ENCODE measurements at places on chromosomes 4 and X. TPM values are rescaled to one million over a fixed set of nuclear protein-coding genes. Genes with fewer than 3 reads are reported as not detected.

- no peaks in the 10 kb centered on the region for H3K27me3 ChIP-seq
- no peaks in the 10 kb centered on the region for H3K4me1 ChIP-seq
- no peaks in the 10 kb centered on the region for H3K36me3 ChIP-seq
- DNase-seq = no peak
- no peak overlapping the region for H3K27ac ChIP-seq
- no peak overlapping the region for H3K4me3 ChIP-seq
These were observed 811.6 kb downstream of the GLUD2 start for GRCh38 chrX:121858867-121859647.

GRCh38 chrX:21975812-21976211, 35.3 kb downstream of the SMS start:
- no peak for DNase-seq
- H3K27me3 ChIP-seq = no peaks in the 10 kb centered on the region
- H3K27ac ChIP-seq = no peak overlapping the region
- H3K36me3 ChIP-seq = peaks cover 3% of the 10 kb centered on the region
- no peak overlapping the region for H3K4me3 ChIP-seq

Gene DRD5
- total RNA-seq = 2.2 TPM

GRCh38 chr4:142960867-142961644, 115.0 kb upstream of the INPP4B start:
- no peak overlapping the region for H3K4me3 ChIP-seq
- no peaks in the 10 kb centered on the region for H3K36me3 ChIP-seq
- no peaks in the 10 kb centered on the region for H3K4me1 ChIP-seq

Gene CSAG1
- 0.33 TPM for total RNA-seq

- H3K36me3 ChIP-seq = no peaks in the 10 kb centered on the region
- H3K4me1 ChIP-seq = no peaks in the 10 kb centered on the region
- H3K27me3 ChIP-seq = no peaks in the 10 kb centered on the region
- no peak for DNase-seq
- H3K27ac ChIP-seq = no peak overlapping the region
These were observed 52.6 kb upstream of the DCTD start for GRCh38 chr4:182969651-182970279.

- no peak overlapping the region for H3K4me3 ChIP-seq
- H3K27ac ChIP-seq = no peak overlapping the region
- no peaks in the 10 kb centered on the region for H3K27me3 ChIP-seq
These were observed 8.2 kb downstream of the ELOVL6 start for GRCh38 chr4:110190249-110190648.

- no peaks in the 10 kb centered on the region for H3K36me3 ChIP-seq
- DNase-seq = no peak
- no peak overlapping the region for H3K4me3 ChIP-seq
- H3K4me1 ChIP-seq = peaks cover 24% of the 10 kb centered on the region
- peak overlapping the region; percentile 73 for H3K27ac ChIP-seq
These were observed 148.1 kb downstream of the NWD2 start for GRCh38 chr4:37392521-37393255.

Gene MAGEE2
- total RNA-seq = 1.8 TPM

GRCh38 chrX:47169726-47170515, 23.7 kb upstream of the UBA1 start:
- H3K36me3 ChIP-seq = peaks cover 60% of the 10 kb centered on the region
- H3K27ac ChIP-seq = no peak overlapping the region
- H3K4me3 ChIP-seq = no peak overlapping the region

- no peaks in the 10 kb centered on the region for H3K4me1 ChIP-seq
- no peak overlapping the region for H3K27ac ChIP-seq
- no peaks in the 10 kb centered on the region for H3K27me3 ChIP-seq
- DNase-seq = no peak
These were observed 71.2 kb downstream of the JADE1 start for GRCh38 chr4:128880662-128881061.

DNA sequence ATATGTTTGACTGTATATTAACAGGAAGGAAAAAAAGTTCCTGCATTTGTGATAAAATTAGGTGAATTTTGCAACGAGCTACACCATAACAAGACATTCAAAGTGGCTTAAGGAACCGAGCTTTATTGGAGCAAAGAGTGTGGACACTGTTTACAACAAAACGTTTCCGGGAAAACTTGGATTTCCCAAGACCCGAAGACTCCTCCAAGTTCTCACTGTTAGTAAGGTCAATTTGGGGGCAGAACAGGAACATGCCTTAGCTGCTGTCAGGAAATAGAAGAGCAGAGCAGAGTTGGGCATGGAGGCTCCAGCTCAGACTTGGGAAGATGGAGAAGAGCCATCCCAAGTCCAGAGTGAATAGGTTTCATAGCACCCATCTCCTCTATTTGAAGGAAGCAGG, 16.5 kb downstream of the ADH6 start:
- no peaks in the 10 kb centered on the region for H3K27me3 ChIP-seq
- DNase-seq = no peak
- H3K27ac ChIP-seq = no peak overlapping the region
- H3K36me3 ChIP-seq = no peaks in the 10 kb centered on the region
- no peaks in the 10 kb centered on the region for H3K4me1 ChIP-seq
- no peak overlapping the region for H3K4me3 ChIP-seq

Gene NAP1L2
- 57.0 TPM for total RNA-seq

Gene KCTD8
- 4.1 TPM for total RNA-seq

- DNase-seq = no peak
- H3K4me3 ChIP-seq = no peak overlapping the region
- peak overlapping the region; percentile 60 for H3K27ac ChIP-seq
- no peaks in the 10 kb centered on the region for H3K36me3 ChIP-seq
These were observed 189.9 kb downstream of the PTTG2 start for GRCh38 chr4:38149997-38150671.

Gene PASD1
- 0.10 TPM for total RNA-seq

Gene SLIT2
- 64.1 TPM for total RNA-seq

GRCh38 chr4:71769434-71769833, 14.4 kb downstream of the GC start:
- no peaks in the 10 kb centered on the region for H3K4me1 ChIP-seq
- H3K4me3 ChIP-seq = no peak overlapping the region
- H3K36me3 ChIP-seq = no peaks in the 10 kb centered on the region
- H3K27ac ChIP-seq = no peak overlapping the region
- no peak for DNase-seq

Gene NAT8L
- total RNA-seq = 8.8 TPM
